ENCODE measurements at places on chromosomes 5 and 9.

DNA sequence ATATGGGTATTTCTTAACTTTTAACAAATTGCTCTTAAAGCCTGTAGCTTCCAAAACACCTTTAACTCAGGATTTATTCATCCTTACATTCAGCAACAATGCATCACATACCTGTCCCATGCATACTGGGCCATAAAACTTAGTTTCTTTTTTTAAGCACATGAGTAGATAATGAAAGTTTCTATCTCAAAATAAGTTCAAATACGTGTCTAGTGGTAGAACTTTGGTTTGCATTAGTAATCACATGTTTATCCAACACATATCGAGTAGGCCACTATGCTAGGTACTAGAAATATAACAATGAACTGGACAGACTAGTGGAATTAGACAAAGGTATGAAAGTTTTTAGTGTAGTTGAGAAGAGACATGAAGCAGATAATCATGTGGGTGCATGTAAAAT is 99.6 kb downstream of the DOCK2 start:
- DNase-seq = no peak

- DNase-seq = no peak
Observed at GRCh38 chr5:60102961-60103693, 209.6 kb upstream of the PDE4D start.

DNA sequence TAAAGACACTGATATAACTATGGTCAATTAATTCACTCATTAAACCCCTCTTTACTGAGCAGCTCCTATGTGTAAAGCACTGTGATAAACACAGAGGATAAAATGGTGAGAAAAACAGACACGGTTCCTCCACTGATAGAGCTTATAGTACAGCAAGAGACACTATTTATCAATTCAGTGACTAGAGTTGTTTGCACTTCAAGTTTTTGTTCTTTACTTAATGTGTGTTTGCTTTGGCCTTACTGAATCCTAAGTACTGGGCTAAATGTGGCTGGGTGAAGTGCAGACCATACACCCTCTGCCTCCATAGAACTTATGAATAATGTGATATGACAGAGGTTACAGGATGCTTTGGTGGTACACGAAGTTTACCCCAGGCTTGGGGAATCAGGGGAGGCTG is 80.1 kb upstream of the ITGA1 start:
- no peak for DNase-seq

DNA sequence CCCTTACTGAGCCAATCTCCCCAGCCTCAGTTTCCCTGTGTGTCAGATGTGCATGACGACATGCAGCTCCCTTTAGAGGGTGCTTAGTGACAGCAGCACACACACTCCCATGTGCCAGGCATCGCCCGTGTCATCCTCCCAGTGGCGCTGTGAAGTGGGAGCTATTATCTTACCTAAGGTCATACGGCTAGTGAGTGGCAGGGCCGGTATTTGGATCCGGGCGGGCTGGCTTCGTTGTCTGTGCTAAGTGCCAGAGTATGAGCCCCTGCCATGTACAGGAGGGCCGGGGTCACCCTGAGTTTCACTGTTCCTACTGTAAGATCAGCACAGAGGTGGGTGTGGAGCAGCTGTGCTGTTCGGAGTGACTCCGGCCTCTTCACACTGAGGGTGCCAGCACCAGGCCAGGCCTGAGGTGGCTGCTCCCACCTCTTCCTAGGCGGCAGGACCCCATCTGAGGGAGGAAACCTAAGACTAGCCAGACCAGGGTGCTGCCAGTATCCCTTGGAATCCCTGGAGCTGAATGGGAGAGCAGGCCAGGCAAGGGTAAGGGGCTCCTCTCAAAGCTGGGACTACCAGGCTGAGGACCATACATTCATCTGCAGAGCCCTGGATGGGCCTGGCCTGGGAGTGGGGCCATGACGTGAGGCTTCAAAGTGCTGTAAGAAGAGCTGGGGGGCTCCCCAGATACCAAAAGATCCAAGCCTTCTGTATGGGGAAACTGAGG is 22.5 kb downstream of the AQP7 start:
- DNase-seq = no peak

DNA sequence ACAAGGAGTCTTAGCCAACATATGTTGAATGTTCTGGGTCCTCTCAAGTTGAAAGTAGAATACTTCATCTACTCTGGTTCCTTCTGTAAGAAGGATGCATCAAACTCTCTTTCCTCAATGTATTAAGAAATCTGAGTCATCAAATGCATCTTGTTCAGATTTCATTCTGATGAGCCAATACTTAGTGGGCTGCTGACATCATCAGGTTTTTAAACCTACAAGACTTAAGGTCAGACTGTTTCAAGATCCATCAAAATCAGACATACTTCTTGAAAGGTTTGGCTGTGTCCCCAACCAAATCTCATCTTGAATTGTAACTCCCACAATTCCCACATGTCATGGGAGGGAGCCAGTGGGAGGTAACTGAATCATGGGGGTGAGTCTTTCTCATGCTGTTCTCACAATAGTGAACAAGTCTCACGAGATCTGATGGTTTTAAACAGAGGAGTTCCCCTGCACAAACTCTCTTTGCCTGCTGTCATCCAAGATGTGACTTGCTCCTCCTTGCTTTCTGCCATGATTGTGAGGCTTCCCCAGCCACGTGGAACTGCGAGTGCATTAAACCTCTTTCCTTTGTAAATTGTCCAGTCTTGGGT is 168.8 kb downstream of the RAPGEF6 start:
- no peak for DNase-seq

- no peak for DNase-seq
Observed at GRCh38 chr9:109948453-109948852, 168.5 kb downstream of the PALM2AKAP2 start.

- no peak for DNase-seq
Observed at GRCh38 chr9:93683331-93684134, 107.1 kb downstream of the PHF2 start.

GRCh38 chr9:113612216-113612747 is 148.8 kb downstream of the RGS3 start:
- peak; percentile 16 for DNase-seq
